ENCODE measurements at places on chromosomes 12 and 14.

DNA sequence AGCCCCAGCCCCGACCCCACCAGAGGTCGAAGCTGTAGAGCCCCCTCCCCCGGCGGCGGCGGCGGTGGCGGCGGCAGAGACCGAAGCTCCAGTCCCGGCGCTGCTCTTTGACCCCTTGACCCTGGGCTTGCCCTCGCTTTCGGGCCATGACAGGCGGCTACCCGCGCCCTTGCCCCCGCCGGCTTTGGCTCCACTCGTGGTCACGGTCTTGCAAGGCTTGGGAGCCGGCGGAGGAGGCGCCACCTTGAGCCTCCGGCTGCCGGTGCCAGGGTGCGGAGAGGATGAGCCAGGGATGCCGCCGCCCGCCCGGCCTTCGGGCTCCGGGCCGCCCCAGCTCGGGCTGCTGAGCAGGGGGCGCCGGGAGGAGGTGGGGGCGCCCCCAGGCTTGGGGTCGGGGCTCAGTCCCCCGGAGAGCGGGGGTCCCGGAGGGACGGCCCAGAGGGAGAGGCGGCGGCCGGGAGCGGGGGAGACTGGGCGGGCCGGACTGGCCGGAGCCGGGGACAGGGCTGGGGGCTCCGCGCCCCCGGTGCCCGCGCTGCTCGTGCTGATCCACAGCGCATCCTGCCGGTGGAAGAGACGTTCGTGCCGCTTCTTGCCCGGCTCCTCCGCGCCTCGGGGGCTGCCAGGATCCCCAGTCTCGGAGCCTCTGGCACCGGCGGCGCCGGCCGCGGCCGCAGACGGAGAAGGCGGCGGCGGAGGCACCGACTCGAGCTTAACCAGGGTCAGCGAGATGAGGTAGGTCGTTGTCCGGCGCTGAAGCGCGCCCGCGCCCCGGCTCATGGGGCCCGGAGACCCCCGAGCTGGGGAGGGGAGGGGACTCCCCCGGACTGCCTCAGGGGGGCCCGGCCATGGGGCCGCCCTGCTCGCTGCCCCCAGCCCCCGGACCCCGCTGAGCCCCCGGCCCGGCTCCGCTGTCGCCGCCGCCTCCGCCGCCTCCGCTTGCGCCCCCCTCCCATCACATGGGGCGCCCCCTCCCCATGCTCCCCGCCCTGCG is 778 bp downstream of the AGAP2 start:
- DNase-seq: no peak

DNA sequence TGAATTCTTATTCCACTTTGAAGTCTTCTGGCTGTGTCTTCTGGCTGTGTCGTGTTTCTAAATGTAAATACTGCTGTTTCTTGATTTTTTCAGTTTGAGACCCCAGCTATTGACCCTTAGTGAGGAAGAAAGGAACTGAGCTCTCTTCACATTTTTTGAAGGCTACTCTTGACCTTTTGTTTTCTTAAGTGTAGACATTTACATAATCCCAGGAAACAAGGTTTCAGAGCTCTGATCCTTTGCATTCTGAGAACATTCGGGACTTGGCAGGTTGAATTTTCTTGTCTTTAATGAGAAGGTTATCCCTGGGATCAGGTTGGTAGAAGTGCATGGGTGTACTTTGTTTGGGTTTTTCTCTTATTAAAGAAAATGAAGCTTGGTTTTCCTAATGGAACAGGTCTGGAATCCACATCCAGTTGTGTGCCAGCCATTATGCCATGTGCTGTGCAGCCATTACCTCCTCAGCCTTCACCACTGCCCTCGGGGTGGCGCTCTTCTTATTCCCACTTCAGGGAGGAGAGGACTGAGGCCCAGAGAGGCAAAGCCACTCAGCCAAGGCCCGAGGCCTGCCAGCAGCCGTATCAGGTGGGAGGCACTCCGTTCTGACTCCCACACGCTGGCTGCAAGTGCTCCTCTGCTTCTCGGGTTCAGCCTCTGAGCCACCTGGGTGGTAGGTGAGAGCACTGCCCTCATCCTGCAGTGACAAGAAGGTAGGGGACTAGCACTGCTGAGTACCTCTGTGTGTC is 120.9 kb downstream of the BEGAIN start:
- no peak for DNase-seq

DNA sequence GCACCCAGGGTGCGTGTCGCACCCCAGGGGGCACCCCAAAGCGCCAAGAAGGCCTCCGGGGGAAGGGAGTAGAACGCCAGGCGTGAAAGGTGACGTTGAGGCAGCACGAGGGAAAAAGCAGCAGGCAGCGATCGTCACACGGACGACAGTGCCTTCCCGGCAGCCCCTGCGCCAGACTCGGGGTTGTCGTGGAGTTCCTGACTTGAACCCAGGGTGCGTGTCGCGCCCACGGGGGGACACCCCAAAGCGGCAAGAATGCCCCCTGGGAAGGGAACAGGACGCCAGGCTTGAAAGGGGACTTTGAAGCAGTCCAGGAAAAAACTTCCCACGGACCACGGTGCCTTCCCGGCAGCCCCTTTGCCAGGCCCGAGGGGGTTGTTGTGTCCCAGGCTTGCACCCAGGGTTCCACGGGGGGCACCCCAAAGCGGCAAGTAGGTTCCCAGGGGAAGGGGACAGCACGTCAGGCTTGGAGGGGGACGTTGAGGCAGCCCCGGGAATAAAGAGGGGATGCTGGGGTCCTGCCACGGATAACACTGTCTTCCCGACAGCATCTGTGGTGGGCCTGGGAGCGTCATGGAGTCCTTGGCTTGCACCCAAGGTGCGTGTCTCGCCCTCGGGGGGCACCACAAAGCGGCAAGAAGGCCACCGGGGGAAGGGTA is 159.2 kb upstream of the ALG10B start:
- no peak for DNase-seq

DNA sequence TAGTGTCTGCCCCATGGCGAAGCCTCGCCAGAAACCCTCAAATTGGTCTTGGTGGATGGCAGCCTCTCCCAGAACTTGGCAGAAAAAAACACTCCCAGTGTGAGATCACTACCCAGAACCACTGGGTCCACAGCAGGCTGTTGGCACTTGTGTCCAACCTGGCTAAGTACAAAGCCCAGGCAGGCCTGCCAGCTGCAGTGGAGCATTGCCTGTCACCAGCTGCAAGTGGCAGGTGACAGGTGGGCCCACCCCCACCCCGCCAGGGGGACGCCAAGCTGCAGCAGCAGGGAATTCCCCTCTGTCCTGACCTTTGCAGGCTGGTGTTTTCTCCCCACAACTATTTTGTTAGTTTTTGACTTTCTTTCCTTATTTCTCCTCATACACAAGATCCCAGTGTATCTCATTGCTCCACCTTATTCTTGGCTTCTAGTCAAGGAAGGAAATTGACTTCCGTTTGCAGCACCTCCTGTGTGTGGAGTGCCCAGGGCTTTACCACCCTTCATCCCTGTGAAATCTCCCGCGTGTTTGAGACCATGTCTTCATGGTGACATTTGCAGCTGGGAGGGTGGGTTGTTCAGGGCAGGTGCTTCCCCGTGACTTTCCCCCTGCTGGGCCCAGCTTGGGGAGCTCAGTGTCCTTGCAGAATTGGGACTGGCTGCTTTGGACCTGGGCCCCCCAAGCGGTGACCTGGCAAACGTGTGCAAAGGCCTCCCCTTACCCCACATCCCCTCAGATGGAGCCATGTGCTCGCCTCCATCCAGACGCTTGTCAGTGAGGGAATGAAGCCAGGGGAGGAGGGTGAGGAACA is 73.8 kb upstream of the RIN3 start:
- DNase-seq: no peak
